ENCODE measurements at places on chromosomes 1 and 21.
A peak's percentile ranks its signal among the peaks of the same experiment; 100 is the strongest.

- DNase-seq, result no peak
Measured at GRCh38 chr1:38169121-38169520, 122.5 kb upstream of the POU3F1 start.

- DNase-seq, result no peak
Measured at GRCh38 chr1:93129507-93130099, 50.5 kb downstream of the MTF2 start.

GRCh38 chr1:169129109-169129784 is 22.8 kb downstream of the ATP1B1 start:
- peak; percentile 63 for DNase-seq

DNA sequence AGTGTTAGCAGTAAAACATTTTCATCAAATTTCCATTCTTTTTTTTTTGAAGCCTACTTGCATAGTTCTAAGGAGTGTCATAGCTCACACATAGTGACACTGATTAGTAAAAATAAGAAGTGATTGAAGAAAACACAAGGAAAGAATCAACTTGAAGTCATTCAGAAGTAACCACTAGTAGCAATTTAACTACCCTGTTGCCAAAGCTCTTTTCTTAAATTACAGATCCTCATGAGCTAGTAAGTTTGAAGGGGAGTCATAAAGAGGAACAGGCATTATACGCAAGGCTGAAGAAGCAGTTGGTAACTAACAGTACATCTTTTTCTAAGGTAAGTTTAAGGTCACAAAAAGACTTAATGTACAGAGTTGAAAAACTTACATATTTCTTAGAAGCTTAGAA is 332.2 kb downstream of the CHRM3 start:
- no peak for DNase-seq

DNA sequence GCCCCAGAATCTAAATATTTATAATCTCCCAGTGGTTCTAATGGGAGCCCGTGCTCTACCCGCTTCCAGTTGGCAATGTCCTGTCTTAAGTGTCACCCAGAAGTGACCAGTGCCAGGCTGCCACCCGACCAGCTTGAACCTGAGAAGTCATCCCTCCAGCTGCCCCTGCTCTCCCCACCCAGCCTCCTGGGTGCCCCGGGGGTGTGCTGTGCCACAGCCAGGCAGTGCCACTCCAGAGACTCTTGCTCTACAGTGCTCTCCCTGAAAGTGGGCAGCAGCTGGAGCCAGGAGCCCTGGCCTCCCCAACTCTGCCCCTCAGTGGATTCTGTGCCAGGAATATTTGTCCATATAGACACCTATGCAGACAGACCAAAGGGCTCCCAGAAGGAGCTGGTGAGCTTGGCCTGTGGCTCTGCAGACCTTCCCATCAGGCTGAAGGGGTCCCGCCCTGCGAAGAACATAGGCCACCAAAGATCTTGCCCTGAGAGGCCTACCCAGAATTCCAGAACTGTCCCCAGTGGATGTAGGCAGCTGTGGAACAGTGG is 9.0 kb upstream of the EPS8L3 start:
- DNase-seq, result no peak

- no peak for DNase-seq
Measured at GRCh38 chr1:78009836-78010235, 5.1 kb downstream of the DNAJB4 start.

DNA sequence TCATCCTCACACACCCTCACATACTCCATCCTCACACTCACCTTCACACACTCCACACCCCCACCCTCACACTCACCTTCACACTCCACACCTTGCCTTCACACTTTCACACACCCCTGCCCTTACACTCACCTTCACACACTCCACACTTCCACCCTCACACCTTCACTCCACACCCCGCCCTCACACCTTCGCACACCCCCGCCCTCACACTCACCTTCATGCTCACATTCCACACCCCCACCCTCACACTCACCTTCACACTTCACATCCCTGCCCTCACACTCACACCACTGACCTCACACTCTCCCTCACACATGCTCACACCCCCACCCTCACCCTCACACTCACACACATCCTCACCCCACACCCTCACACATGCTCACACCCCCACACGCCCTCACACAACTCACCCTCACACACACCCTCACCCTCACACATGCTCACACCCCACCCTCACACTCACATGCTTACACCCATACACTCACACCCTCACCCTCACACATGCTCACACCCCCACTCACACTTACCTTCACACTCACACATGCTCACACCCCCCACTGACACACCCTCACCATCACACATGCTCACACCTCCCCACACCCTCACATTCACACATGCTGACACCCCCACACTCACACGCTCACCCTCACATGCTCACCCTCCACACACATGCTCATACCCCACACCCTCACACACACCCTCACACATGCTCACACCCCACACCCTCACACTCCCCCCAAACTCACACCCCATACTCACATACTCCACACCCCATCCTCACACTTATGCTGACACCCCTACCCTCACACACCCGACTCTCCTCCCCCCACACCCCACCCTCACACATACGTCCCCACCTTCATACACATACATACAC is 44.5 kb upstream of the EDN2 start:
- DNase-seq, result no peak

DNA sequence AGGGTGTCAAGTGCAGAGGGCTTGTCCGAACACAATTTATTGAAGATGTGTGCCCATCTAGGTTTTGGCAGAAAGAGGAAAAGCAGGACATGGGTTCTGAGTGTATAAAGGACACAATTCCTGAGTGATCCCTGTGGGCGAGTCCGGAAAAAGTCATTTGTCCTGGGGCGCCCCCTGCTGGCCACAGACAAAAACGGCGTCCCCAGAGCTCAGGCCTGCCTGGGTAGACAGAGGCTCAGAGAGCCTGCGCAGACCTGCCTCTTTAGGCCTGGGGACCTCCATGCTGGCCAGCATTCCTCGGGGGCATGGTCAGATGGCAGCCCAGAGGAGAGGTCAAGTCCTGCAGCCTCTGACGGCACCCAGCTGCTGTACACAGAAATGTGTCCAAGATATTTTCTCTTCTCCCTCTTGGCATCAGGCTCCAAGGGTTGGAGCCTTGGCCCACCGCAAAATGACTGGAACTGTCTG is 65.5 kb upstream of the LRP8 start:
- DNase-seq, result peak; percentile 74

DNA sequence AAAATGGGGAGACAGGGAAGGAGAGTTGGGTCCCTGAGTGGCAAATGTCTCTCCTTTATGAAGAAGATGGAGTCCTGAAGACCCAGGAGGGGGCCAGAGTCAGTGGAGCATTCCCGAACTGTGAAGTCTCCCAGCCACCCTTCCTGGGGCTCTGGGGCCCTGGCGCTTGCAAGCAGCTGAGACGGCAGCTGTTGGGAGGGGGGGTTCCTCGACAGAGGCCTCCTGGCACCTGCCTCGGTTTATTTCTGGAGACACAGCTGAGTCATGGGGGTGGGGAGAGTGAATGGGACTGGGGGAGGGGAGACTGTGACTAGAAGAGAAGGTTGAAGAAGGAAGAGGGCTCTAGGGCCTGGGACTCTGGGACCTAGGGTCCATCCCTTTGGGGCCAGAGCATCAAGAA is 14.0 kb downstream of the NES start:
- DNase-seq, result no peak

DNA sequence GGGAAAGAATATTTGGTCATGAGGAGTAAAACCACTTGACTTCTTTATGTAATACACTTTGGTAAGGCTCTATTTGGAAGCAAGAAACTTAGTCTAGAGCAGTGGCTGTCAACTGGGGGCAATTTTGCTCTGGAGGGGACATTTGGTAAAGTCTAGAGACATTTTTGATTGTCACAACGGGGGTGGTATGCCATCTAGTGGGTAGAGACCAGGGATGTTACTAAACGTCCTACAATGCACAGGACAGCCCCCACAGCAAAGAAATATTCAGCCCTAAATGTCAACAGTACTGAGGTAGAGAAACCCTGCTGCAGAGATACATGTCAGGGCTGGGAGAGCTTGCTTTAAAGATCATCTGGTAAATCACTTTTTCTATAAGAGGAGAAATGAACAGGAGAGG is 13.5 kb downstream of the FUCA1 start:
- no peak for DNase-seq

- no peak for DNase-seq
Measured at GRCh38 chr1:228077565-228078330, 4.8 kb upstream of the ARF1 start.

GRCh38 chr1:20183616-20184271 is 2.2 kb upstream of the UBXN10 start:
- DNase-seq, result no peak

DNA sequence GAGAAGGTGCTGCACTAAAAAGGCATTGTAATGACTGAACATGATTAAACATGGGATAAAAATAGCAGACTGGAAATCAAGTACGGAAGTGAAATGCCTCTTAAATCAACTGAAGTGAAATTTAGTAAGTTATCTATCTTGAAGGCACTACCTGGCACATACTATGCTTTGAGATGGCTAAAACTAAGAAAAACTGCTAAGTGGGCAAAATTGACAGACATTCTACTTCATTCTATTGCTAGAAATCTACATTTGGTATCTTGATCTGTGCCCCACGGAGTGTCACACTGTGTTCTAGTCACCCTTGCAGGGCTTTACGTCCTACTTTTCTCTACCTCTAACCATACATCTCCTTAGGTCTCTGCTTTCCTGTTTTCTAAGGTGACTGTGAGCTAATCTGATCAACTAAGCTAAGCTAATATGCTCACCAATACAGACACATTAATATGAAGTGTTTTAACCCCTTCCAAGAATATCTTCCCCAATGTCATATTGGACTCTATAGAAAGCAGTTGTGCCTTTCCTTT is 4.1 kb downstream of the PDC start:
- DNase-seq, result no peak

GRCh38 chr1:24351247-24351646 is 32.1 kb downstream of the GRHL3 start:
- no peak for DNase-seq

- no peak for DNase-seq
Measured at GRCh38 chr1:115655306-115655663, 13.5 kb downstream of the VANGL1 start.

GRCh38 chr1:229295745-229296144 is 24.8 kb downstream of the RAB4A start:
- no peak for DNase-seq

- no peak for DNase-seq
Measured at GRCh38 chr1:171298696-171299095, 15.3 kb upstream of the FMO4 start.

DNA sequence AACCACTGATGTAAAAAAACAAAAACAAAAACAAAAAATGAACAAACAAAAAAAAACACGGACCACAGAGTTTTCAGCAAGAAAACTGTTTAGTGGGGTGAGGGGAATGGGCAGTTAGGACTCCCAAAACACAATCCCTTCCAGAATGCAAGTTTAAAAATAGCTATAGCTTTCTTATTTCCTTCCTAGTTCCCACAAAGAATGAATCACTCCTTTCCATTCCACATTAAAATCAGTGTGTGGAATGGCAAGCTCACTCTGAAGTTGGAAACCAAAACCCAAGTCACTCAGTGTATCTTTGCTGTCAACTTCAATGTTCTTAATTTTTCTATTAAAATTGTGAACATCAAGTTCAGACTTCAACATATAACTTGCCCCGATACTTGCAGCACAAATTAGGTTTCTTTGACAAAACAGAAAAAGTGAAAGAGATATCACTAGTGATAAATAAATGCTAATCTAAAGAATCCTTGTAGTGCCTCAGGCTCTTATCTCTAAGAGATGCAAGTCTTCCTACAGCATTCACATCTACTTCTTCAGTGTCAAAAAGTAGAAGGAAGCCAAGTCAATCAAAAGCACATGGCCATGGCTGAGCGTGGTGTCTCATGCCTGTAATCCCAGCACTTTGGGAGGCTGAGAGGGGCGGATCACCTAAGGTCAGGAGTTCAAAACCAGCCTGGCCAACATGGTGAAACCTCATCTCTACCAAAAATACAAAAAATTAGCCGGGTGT is 45.5 kb downstream of the TOR3A start:
- DNase-seq, result peak; percentile 59

DNA sequence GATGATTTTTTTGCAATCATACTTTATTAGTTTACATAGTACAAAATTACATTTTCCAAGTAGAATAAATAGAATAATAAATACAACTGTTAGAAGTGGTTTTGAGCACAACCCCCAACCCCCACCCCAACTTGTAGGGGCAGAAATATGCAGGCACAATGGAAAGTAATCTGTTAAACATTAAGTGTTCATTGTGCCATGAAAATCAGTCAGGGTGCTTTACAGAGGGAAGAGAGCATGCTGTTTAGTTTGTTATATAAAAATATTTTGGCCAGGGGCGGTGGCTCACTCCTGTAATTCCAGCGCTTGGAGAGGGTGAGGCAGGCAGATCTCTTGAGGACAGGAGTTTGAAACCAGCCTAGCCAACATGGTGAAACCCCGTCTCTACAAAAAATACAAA is 2.6 kb downstream of the OR10T2 start:
- DNase-seq, result peak; percentile 53

- DNase-seq, result peak; percentile 77
Measured at GRCh38 chr1:148362626-148363438, 120.3 kb downstream of the PPIAL4G start.

DNA sequence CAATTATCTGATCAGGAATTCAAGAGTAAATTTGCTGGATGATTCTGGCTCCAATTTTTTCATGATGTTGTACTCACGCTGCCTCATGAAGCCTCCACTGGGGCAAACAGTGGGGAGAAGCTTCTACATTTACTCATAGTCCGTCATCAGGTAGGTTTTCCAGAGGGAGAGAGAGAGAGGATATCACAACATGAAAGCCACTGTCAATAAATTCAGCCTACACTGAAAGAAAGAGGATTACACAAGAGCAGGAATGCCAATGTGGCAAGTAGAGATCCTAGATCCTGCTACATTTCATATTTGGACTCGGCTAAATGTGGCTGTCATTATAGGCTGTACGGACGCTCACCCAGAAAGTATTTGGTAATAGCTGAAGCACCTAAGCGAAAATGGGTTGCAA is 819.9 kb downstream of the BRINP3 start:
- DNase-seq, result no peak

DNA sequence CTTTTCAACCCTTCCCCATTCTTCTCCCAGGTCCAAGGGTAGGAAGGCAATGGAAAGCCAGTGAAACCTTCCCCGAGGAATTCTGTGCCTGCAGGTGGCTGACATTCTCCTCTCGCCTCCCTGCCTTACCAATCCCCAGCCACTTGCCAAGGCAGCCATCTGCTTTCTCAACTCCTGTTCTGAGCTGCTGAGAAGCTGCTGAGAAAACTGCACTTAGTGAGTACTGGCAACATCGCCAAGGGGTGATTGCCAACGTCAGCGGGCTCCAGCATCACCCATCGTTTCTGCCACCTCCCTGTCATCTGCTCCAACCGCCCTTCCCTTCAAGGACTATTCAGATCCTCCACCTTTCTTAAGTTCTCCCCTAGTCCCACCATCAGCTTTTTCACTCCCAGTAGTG is 106.0 kb downstream of the PTPRU start:
- DNase-seq, result no peak

GRCh38 chr1:1218524-1219200 is 4.7 kb upstream of the TNFRSF4 start:
- no peak for DNase-seq

DNA sequence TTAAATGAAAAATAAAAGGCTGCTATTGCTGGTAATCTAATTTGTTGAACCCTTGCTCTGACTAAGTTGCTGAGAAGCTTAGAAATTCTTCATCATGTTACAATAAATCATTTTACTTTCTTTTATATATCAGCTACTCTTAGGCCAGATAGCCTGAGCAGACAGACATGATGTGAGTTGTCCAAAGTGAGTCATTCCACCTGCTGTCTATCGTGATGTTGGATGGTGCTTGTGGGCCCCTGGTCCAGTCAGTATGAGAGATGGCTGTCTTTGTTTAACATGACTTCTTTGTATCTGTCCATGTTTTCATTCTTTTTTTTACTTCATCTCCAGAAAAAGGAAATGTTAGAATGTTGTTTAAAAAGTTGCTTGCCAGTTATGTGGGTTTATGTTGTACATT is 188.8 kb downstream of the ADGRL2 start:
- DNase-seq, result peak; percentile 1

Measured in kidney tubule cell (primary cell).